Cortex of kidney (tissue), 1 donor: ENCODE measurements at places on chromosomes 3 and 15.

- no peak for DNase-seq
Measured at GRCh38 chr3:40336511-40337135, 27.1 kb downstream of the EIF1B start.

GRCh38 chr15:68283401-68283800 lies 5.9 kb downstream of the FEM1B start:
- no peak for DNase-seq

- no peak for DNase-seq
Measured at GRCh38 chr3:4988983-4989834, 10.0 kb downstream of the BHLHE40 start.

DNA sequence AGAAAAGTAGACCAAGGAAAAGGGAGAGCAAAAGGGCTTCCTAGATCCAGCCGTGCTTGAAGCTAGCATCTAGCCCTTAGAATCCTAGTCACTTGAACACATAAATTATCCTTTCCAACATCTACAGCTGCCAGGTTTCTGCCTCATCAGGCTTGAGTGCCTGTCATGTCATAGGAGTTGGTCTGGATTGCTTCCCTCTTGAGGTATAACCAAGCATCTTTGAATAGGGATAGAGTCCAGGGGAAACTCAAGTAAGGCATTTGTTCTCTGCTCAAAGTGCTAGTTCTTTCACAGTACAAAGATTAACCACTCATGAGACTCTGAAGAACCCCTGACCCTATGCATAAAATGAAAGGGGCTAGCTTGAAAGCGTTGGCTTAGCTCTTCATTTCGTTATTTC lies 72.3 kb downstream of the SLCO3A1 start:
- DNase-seq: no peak

GRCh38 chr3:78906245-78906644 lies 861.6 kb downstream of the ROBO1 start:
- no peak for DNase-seq

GRCh38 chr15:70492240-70493177 lies 270.8 kb downstream of the UACA start:
- no peak for DNase-seq

DNA sequence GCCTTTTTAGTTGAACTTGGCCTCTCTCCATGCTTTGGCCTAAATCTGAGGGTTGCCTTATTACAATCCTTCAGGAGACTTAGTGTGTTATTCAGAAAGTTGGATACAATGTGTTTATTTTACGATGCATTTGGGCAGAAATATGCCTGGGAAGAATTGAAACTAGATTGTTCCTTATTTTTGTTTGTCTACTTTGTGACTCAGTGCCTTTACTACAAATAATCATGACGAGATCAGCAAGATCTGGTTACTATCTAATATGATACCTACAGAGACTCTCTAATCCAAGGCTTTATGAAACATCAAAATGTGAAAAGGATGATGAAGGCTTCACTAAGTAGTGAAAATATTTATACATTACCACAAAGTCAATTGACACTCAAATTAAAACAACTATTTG lies 82.2 kb downstream of the RBMS3 start:
- DNase-seq: no peak

- DNase-seq: no peak
Measured at GRCh38 chr3:129592381-129593131, 13.9 kb downstream of the PLXND1 start.

DNA sequence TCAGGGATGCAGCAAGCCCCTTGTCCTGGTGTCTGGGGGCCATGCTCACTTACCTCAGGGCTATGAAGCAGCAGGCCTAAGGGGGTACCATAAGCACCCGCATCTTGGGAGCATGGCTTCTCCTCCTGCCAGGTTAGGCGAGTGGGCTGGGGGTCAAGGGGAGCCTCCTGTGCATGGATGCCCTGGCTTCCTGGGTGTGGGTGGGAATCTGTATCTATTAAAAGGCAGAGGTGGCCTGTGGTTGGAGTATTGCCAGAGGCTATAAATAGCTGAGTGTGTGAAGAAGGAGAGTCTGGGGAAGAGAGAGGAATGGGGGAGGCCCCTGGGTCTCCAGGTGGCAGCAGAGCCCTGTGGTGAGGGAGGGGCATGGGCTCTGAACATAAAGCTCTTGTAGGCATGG lies 19.5 kb downstream of the ACVR2B start:
- DNase-seq: no peak

- DNase-seq: no peak
Measured at GRCh38 chr3:112307557-112307956, 13.5 kb upstream of the SLC9C1 start.

DNA sequence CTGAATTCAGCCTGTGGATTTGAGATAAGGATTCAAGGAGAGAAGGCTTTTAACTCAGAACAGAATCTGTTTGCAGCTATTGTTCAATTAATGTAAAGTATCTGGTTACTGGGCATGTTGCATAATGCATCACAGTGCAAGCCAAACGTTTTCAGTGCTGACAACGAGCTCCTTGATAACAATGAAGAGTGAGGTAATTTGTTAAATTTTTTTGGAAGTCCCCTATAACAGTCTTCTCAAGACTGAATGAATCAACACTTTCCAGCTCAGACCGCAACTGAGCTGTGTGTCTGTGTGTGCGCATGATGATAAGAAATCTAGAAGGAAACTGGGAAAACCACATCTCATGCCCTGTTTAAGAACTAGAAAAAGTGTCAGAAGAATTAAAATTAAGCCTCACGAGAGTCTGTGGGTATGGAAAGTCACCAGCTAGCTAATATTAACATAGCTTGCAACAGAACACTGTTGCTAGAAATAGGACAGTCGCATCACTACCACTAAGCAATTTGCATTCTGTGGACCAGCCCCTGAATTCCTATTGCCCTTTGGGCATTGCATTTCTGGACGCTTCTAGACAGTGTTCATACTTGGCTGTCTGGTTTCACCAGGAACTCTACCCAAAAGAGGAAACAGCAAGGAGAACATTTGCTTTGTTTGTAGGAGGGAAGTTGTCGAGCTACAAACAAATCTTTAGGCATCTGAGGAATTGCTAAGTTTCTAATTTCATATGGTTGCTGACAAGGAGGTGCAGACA lies 43.7 kb upstream of the ATP2C1 start:
- DNase-seq: no peak

DNA sequence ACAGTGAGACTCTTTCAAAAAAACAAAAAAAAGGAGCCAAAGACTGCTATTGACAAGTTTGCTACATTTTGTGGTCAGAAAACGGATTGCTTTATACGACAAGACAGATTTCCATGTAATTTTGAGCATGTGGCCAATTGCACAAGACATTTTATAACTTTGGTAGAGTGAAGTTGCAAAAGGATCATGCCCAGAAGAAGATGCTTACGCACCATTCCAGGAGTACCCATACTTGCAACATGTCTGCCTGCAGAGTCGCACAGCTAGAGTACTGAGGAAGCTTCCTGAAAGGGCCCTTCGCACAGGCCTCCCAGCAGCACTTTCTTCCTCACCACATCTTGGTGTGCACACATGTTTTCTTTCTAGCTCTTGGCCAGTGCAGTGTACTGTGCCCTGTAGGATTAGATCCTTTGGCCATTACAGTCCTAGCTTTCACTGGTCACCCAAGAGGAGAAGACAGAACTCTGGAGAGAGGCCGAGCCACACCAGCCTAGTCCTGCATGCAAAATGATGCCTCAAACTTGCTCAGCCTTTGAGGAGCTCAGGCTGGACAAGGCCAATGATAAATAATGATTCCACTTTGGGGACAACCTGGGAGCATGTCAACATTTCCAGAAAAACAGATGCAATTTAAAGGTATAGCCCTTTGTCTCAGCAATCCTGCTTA lies 11.7 kb downstream of the CHDH start:
- no peak for DNase-seq

GRCh38 chr3:127888156-127888555 lies 26.9 kb upstream of the KBTBD12 start:
- no peak for DNase-seq

DNA sequence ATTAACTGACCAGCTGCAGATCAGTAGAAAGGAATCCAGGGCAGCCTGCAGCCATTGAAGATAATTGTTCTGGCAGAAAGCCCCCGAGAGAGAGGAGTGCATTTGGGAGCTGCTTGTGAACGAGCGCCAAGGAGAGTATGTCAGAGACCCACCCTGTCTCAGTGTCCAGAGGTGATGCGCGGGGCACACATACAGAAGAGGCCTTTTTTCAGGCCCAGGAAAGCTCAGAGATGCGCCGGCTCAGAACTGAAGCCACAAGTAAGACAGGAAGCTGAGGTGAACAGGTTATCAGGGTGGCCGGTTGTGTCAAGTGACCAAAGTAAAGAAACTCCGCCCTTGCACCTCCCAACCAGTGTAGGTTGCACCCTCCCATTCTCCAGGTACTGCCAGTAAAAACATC lies 59.8 kb upstream of the HEG1 start:
- no peak for DNase-seq

- DNase-seq: no peak
Measured at GRCh38 chr3:145902166-145902565, 258.8 kb downstream of the PLOD2 start.

DNA sequence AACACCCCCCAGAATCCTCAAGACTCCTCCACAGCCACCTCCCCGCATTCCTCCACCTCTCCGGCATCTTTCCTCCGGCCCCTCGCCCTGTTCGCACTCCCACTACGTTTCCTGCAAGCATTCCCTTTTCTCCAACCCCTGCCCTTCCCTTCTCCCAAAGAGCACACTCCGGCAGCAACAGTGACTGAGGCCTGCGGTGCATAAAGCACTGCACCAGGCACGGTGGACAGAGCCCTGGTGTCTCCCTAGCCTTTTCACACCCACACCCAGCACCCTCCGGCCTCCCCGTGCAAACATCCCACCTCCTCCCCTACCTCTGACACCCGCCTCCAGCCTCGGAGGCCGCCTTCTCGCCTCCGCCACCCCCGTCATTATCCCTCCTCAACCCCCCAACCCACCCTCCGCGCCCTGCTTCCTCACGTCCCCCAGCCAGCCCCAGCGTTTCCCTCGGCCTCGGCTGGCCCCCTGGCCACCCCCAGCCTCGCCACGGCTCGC lies 577 bp downstream of the ZNF148 start:
- DNase-seq: no peak

GRCh38 chr15:64233299-64233698 lies 70.5 kb upstream of the PPIB start:
- DNase-seq: no peak

GRCh38 chr3:72768936-72769335 lies 79.3 kb downstream of the SHQ1 start:
- DNase-seq: no peak

- no peak for DNase-seq
Measured at GRCh38 chr3:106381939-106382335, 513.1 kb upstream of the CBLB start.

GRCh38 chr3:178845420-178846118 lies 226.0 kb downstream of the ZMAT3 start:
- no peak for DNase-seq

- DNase-seq: no peak
Measured at GRCh38 chr3:129409541-129409940, 18.9 kb downstream of the EFCAB12 start.

DNA sequence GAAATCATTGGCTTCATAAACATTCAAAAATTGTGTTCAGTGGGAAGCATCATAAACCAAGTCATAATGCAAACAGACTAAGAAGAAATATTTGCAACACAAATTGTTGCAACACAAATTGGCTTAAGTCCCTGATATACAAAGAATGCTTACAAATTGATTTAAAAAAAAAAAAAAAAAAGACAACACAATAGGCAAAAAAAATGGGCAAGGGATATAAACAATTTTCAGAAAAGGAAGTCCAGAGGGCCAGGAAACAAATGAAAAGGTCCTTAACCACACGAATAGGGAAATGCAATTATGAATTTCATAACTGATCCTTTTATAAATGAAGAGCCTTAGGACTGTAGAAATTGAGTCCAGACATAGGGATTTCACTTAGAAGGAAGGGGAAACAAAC lies 98.9 kb downstream of the LRRK1 start:
- no peak for DNase-seq

- no peak for DNase-seq
Measured at GRCh38 chr3:16671690-16672089, 66.5 kb upstream of the DAZL start.

GRCh38 chr15:33021806-33022389 lies 172.6 kb downstream of the FMN1 start:
- DNase-seq: no peak

- DNase-seq: no peak
Measured at GRCh38 chr15:90099868-90100831, 2.1 kb downstream of the IDH2 start.

DNA sequence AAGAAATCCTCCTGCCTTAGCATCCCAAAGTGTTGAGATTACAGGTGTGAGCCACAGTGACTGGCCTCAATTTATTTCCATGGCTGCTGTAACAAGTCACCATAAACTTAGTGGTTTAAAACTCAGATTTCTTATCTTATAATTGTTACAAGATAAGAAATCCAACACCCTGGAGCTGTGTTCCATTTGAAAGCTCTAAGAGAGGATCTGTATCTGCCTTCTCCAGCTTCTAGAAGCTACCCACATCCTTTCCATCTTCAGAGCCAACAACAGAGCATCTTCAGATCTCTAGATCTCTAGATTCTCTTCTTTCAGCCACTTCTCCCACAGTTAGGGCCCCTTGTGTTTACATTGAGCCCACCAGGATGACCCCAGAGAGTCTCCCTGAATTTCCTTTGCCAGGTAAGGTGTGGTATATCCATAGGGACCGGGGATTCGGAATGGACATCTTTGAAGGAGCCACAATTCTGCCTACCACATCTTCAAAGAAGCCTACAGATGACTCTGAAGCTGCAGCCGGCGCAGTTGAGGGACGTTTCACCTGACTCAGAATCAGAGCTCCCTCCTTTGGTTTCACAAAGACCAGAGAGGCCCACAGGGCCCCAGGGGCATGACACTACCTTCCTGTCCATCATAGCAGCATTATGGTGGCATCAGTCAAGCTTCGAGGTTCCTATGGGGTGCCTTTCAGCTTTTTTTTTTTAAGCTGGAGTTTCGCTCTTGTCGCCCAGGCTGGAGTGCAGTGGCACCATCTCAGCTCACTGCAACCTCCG lies 87.0 kb upstream of the IGF1R start:
- no peak for DNase-seq

GRCh38 chr15:100043068-100043641 lies 298.6 kb downstream of the ADAMTS17 start:
- DNase-seq: no peak

DNA sequence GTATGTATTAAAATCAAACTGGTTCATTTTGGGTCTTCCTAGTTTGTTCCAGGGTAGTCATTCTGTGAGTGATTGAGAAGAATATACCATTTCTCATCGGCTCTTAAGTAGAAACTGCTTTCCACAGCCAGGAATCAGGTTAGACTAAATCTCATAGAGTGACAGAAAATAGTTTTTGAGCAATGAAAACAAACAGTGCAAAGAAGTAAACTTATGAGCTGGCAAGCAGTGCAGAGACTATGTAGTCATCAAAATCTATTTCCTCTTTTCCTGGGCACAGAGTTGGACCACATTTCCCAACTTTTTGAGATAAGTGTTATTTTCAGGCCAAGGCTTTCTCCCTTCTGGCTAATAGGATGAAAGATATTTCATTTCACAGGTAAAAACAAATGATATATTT lies 66.5 kb downstream of the UBE3A start:
- no peak for DNase-seq

DNA sequence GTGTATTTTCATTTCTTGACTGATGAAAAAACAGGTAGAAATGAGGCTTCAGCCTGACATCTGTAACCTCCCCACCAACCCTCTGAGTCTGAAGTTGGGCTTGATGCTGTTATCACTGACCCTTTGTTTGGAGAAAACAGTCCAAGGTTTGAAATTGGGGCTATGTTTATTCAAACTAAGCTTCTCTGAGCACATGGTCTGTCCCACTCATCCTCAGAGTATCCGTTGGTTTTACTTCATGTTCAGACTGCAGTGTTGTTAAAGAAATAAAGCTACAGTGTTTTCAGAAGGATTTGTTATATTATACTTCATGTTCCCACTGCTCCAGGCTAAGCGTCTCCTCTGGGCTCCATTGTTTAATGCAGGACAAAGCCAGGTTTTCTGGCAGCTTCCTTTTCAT lies 6.0 kb downstream of the MAPKBP1 start:
- no peak for DNase-seq
